ENCODE measurements at places on chromosomes 3 and 15. TPM values are rescaled to one million over a fixed set of nuclear protein-coding genes. Genes with fewer than 3 reads are reported as not detected.

GRCh38 chr3:139523718-139524117, 15.8 kb downstream of the RBP1 start:
- no peak overlapping the region for H3K27ac ChIP-seq
- H3K4me1 ChIP-seq = no peaks in the 10 kb centered on the region
- H3K27me3 ChIP-seq = no peaks in the 10 kb centered on the region
- DNase-seq = no peak

GRCh38 chr15:70561885-70562284, 201.5 kb downstream of the UACA start:
- DNase-seq = no peak
- no peak overlapping the region for H3K27ac ChIP-seq
- peaks cover 14% of the 10 kb centered on the region for H3K4me1 ChIP-seq
- H3K27me3 ChIP-seq = no peaks in the 10 kb centered on the region
- no peak overlapping the region for H3K4me3 ChIP-seq
- no peaks in the 10 kb centered on the region for H3K36me3 ChIP-seq

ZNF385D gene
- total RNA-seq = not detected

- no peak for DNase-seq
- no peaks in the 10 kb centered on the region for H3K36me3 ChIP-seq
- no peaks in the 10 kb centered on the region for H3K4me1 ChIP-seq
- no peak overlapping the region for H3K4me3 ChIP-seq
- H3K27ac ChIP-seq = no peak overlapping the region
Measured at GRCh38 chr3:76930712-76931111, 109.2 kb upstream of the ROBO2 start.

PCOLCE2 gene
- total RNA-seq = 1.1 TPM

DNA sequence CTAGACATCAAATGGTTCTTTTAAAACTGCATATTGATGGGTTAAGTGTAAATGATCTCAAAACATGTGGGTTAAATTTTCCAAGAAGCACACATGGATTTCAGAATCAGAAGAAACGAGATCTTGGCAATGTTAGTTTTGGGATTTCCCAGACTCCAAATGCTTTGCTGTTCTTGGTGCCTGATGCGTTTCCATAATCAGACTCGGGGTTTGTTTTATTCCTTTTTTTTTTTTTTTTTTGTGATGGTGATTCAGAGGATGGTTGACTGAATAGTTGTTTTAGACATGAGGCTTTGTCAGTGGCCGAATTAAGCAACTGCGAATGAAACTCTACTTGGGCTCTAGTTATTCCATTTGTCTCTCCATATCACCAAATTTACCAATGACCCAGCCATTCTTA, 52.2 kb upstream of the FAM98B start:
- H3K36me3 ChIP-seq = no peaks in the 10 kb centered on the region
- no peak overlapping the region for H3K4me3 ChIP-seq
- H3K4me1 ChIP-seq = no peaks in the 10 kb centered on the region
- no peak overlapping the region for H3K27ac ChIP-seq
- peaks cover 28% of the 10 kb centered on the region for H3K27me3 ChIP-seq

DNA sequence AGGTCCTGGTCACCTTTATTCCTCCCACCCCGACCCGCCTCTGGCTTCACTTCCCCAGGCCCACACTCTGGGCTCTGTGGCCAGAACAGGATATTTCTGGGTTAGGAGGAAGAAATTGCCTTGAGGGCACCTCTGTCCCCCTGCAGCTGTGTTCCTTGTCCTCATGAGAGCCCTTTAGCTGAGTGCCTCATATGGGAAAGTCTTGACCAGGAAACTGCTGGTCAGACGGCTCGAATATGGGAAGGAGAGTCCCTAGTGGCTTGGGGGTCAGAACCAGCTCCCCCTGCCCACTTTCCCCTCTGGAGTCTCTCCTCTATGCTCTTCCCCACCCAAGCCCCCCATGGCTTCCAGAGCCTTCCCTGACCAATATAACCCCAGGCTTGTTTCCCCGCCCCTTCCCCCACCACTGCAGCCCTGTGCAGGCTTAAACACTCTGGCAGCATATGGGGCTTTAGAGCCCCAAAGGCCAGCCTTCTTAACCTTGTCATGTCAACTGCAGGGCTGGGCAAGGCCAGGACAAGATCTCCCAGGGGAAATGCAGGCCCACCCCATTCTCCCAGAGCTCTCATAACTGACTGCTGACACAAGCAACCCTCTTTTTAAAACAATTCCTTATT, 36.4 kb downstream of the SEC22C start:
- no peak overlapping the region for H3K4me3 ChIP-seq
- H3K27ac ChIP-seq = no peak overlapping the region
- no peak for DNase-seq
- H3K4me1 ChIP-seq = peaks cover 1% of the 10 kb centered on the region
- H3K36me3 ChIP-seq = peaks cover 3% of the 10 kb centered on the region
- H3K27me3 ChIP-seq = no peaks in the 10 kb centered on the region

GRCh38 chr3:10992017-10992942, at the start of gene SLC6A1:
TSS of gene SLC6A1 (plus strand) at chr3:10992748. CDS start at chr3:11017212, 24,464 bp downstream.
- DNase-seq = no peak
- H3K4me1 ChIP-seq = peaks cover 4% of the 10 kb centered on the region
- no peak within 1 kb of the TSS for H3K27ac ChIP-seq

CNTN4 gene
- not detected for total RNA-seq

WWTR1 gene
- 0.40 TPM for total RNA-seq

DNA sequence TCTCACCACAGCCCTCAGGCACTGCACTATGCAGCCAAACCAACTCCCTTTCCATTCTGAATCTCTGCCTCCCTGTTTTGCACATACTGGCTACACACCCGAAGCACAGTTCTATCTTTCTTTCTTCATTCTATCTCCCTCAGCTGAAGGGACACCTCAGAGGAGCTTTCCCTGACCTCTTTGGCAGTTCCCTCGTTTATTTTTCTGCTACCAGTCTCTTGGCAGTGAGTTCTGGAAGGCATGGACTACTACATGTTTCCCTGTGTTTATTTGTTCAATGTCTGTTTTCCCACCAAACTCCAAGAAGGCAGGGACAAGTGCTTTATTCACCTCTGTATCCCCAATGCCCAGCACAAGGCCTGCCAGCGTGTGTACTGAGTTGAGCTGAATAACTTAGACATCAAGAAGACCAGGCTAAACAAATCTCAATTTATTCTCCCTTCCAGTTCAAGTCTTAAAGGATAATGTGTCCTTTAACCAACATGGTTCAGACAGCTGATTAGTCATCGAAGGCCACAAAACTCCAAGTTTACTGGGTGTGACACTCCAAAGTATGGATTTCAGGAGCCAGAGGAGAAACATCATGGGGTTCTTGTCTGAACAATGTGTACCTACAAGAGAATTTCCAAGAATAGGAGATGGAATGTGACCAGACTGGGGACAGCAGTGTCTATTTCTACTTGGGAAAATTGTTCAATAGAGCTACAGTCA, 260.1 kb upstream of the CTNNB1 start:
- H3K27ac ChIP-seq = no peak overlapping the region
- no peak overlapping the region for H3K4me3 ChIP-seq
- no peak for DNase-seq
- no peaks in the 10 kb centered on the region for H3K27me3 ChIP-seq
- no peaks in the 10 kb centered on the region for H3K36me3 ChIP-seq
- H3K4me1 ChIP-seq = no peaks in the 10 kb centered on the region

DNA sequence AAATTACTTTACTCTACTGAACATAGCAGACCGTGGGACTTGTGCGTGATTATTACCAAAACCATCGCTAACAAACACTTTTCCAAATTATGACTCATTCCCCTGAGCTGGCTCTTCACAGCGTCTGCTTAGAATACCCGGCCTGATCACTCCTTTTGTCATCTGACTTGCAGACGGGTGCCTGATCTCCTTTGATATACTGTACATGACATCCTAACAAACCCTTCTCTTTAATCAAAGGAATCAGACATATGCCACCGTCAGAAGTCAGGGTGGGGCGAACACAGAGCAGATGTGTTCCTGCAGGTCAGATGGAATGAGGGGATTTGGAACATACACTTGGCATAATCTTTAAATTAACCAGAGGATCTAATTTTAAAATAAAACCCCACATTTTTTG, 48.5 kb upstream of the SH3GL3 start:
- H3K4me3 ChIP-seq = no peak overlapping the region
- H3K36me3 ChIP-seq = no peaks in the 10 kb centered on the region
- no peak overlapping the region for H3K27ac ChIP-seq

DNA sequence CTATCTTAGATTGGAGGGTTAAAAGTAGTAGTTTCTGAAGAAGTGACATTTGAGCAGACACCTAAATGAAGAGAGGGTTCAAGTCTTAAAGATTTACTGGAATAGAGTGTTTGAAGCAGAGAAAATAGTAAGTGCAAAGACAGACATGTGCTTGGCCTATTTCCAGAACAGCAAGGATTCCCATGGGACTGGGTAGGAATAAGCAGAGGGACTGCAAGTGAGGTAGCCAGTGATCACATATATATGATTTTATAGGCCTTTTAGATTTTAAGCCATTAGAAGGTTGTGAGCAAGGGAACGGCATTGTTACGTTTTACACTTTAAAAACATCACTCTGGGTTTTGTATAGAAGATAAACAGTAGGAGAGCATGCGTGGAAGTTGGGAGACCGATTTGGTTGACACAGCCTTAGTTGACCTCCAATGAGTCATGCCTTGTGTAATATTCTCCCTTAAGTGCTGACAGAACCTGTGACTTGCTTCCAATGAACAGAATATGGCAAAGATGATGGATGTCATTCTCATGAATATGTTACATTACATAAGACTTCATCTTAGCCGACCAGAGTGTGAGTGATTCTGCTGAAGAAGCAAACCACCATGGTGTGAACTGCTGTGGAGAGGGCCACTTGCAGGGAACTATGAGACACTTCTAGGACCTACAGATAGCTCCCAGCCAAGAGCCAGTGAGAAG, 37.1 kb upstream of the SLC4A7 start:
- no peaks in the 10 kb centered on the region for H3K4me1 ChIP-seq
- H3K27ac ChIP-seq = no peak overlapping the region
- no peaks in the 10 kb centered on the region for H3K36me3 ChIP-seq
- no peak for DNase-seq
- no peaks in the 10 kb centered on the region for H3K27me3 ChIP-seq

DNA sequence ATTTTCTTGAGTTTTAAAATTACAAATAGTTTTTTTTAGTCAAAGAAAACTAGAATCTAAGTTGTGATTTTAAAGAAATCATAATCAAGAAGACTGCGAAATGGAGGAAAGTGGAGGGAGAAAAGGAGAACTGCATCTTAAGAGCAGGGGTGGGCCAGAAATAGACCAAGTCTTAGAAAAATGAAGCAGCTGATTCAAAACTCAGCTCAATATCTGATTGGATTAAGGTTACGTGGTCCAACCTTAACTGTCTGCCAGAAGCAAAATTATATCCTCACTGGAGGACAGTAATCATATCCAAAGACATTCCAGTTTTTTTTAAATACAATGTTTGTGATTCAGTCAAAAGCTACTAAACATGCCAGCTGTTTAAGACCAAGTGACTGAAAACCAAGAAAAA, 41.4 kb downstream of the CHSY1 start:
- H3K4me3 ChIP-seq = no peak overlapping the region
- no peak overlapping the region for H3K27ac ChIP-seq
- no peaks in the 10 kb centered on the region for H3K27me3 ChIP-seq
- DNase-seq = no peak
- peaks cover 84% of the 10 kb centered on the region for H3K4me1 ChIP-seq
- peaks cover 31% of the 10 kb centered on the region for H3K36me3 ChIP-seq

- H3K4me3 ChIP-seq = no peak overlapping the region
- H3K36me3 ChIP-seq = no peaks in the 10 kb centered on the region
- no peak for DNase-seq
- H3K27ac ChIP-seq = no peak overlapping the region
- peaks cover 6% of the 10 kb centered on the region for H3K4me1 ChIP-seq
Measured at GRCh38 chr3:42537350-42537749, 34.9 kb downstream of the VIPR1 start.

DNA sequence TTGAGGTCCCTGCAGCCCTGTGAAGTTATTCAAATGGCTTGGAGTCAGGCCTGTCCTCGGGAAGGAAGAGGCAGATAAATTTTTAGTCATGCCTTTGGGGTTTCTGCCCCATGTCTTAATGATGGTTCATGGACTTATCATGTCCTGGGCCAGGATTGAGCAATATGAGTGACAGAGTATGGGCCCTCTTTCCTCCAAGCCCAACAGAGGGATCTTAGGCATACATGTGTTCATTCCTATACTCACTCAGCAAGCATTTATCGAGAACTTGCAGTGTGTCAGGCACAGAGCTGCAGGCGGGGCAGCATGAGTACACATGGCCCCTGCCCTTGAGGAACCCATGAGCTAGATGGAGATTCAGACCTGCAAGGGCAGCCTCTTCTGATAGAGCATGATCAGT, 6.2 kb downstream of the ESYT3 start:
- no peak overlapping the region for H3K4me3 ChIP-seq
- H3K27me3 ChIP-seq = peaks cover 19% of the 10 kb centered on the region
- no peaks in the 10 kb centered on the region for H3K4me1 ChIP-seq

- no peaks in the 10 kb centered on the region for H3K4me1 ChIP-seq
- H3K27ac ChIP-seq = no peak overlapping the region
- H3K27me3 ChIP-seq = peaks cover 4% of the 10 kb centered on the region
- no peaks in the 10 kb centered on the region for H3K36me3 ChIP-seq
- DNase-seq = no peak
Measured at GRCh38 chr15:78208887-78209645, 25.3 kb downstream of the ACSBG1 start.

GRCh38 chr3:154089421-154090420, 31.5 kb upstream of the ARHGEF26 start:
- H3K4me1 ChIP-seq = no peaks in the 10 kb centered on the region
- H3K27me3 ChIP-seq = peaks cover 2% of the 10 kb centered on the region
- H3K27ac ChIP-seq = no peak overlapping the region
- DNase-seq = no peak
- no peaks in the 10 kb centered on the region for H3K36me3 ChIP-seq

RAB8B gene
- total RNA-seq = 252 TPM

MYLK gene
- not detected for total RNA-seq

GRCh38 chr3:43659250-43659880, 31.4 kb upstream of the ABHD5 start:
- no peak overlapping the region for H3K27ac ChIP-seq
- no peaks in the 10 kb centered on the region for H3K27me3 ChIP-seq
- H3K36me3 ChIP-seq = peaks cover 4% of the 10 kb centered on the region
- H3K4me3 ChIP-seq = no peak overlapping the region

DNA sequence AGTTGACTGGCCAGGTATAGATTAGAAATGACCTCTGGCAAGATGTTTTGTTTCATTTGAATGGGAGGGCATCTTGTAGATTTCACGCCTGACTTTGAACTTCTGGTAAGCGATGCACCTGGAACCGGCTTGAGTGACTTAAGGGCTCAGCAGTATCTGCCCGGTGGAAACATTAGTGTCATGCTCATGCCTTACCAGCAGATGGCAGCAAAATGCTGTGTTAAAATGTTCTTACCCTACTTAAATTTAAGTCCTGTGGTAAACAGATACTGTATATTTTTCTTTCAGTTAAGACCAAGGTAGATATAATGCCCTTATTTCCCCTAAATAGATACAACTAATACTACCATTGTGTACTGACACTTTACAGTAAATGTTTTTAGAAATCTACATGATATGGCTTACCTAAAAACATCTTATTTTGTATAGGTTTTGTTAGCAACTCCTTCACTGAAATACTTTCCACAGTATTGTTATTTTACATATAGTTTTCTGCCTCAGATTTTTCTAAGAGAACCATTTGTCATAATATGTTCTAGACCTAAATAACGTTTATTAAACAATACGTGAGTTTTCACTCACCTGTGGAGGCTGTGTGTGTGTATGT, 25.5 kb downstream of the ASB7 start:
- peaks cover 9% of the 10 kb centered on the region for H3K4me1 ChIP-seq
- no peak overlapping the region for H3K4me3 ChIP-seq

- H3K4me3 ChIP-seq = no peak overlapping the region
- no peak overlapping the region for H3K27ac ChIP-seq
Measured at GRCh38 chr3:28122227-28122626, 119.2 kb upstream of the CMC1 start.

- H3K36me3 ChIP-seq = no peaks in the 10 kb centered on the region
- H3K27me3 ChIP-seq = no peaks in the 10 kb centered on the region
- no peaks in the 10 kb centered on the region for H3K4me1 ChIP-seq
- no peak overlapping the region for H3K27ac ChIP-seq
- DNase-seq = no peak
- H3K4me3 ChIP-seq = no peak overlapping the region
Measured at GRCh38 chr3:15476378-15476777, 45.1 kb downstream of the COLQ start.

HDAC11 gene
- total RNA-seq = 2.0 TPM

SPATA12 gene
- total RNA-seq = not detected

All from activated CD8-positive, alpha-beta T cell treated with anti-CD3 and anti-CD28 coated beads for 36 hours (primary cell).